ENCODE measurements at places on chromosomes 6 and 20.

GRCh38 chr6:111626441-111626840 lies 20.8 kb upstream of the TRAF3IP2 start:
- DNase-seq: no peak

- DNase-seq: no peak
Measured at GRCh38 chr6:32837651-32838113, 857 bp downstream of the TAP2 start.

DNA sequence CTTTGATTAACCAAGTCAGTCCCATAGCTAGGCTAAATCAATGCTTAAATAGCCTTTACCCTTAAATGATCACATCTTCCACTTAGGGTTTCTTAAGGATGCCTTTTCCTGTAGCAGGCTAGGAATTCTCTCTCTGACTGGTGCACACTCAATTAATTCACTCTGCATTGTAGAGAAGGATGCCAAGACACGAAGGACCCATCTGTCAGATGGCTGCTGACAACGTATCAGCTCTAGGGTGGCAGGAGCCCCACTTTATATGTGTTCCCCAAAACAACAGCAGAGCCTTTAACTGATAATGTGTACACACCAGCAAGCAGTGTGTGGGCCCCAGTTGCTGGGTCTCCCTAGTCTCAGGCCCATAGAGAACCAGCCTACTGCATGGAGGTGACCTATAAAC lies 13.3 kb downstream of the GNAS start:
- DNase-seq: no peak

- no peak for DNase-seq
Measured at GRCh38 chr6:46059608-46060007, 43.9 kb upstream of the CLIC5 start.

DNA sequence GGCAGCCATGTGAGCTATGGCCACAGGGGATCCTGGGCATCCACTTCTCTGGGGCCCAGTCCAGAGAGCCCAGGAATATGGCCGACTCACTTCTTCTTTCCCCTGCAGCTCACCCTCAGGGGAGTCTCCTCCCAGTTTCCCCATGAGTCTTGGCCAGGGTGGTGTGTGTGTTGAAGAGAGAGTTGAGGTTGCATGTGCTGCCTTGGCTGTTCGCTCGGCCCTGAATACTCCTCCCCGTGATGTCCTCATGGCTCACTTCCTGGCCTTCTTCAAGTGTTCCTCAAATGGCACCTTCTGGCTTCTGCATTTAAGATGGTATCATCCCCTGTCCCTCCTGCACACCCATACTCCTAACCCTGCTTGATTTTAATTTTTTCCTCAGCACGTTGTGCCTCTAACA lies 3.2 kb upstream of the TREML1 start:
- DNase-seq: no peak

DNA sequence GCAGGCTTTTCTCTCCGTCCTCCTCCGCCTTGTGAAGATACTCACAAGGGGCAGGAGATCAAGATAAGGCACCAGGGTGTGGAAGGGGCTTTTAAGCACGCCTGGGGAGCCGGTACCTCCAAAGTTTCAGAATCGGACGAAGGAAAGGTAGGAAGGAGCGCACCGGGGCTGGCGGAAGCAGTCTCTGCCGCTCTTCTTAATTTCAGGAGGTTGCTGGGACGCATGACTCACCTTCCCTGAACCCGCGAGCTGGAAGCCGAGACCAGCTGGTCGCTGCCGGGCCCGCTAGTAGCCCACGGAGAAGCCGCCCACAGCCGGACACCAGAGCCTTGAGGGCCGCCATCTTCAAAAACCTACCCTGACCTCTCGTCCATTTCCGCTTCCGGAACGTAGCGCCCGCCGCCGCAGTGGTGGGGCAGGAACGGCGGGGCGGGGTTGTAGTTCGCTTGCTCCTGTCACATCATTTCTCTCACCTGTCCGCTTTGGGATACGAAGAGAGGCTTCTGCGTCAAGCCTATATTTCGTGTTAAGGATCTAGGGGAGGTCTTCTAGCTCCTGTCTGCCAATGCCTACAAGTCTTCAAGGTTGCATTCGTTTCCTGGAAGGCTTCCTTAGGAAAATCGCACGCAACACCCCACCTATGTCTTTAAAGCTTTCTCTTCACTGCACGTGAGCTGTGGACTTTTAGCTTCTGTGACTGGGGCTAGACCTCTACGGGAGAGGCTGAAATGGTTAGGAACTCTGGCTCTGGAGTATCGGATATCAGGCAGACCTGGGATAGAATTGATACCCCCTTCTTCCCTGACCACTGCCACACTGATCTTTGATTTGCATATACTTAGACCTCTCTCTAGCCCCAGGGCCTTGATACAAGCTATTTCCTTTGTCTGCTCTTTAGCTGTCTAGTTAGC lies at the start of gene MRPS18A:
MRPS18A (minus strand) TSS at position 355 of the 911 bp plus-strand sequence; CDS start at position 343, 12 bp downstream.
- DNase-seq: no peak

DNA sequence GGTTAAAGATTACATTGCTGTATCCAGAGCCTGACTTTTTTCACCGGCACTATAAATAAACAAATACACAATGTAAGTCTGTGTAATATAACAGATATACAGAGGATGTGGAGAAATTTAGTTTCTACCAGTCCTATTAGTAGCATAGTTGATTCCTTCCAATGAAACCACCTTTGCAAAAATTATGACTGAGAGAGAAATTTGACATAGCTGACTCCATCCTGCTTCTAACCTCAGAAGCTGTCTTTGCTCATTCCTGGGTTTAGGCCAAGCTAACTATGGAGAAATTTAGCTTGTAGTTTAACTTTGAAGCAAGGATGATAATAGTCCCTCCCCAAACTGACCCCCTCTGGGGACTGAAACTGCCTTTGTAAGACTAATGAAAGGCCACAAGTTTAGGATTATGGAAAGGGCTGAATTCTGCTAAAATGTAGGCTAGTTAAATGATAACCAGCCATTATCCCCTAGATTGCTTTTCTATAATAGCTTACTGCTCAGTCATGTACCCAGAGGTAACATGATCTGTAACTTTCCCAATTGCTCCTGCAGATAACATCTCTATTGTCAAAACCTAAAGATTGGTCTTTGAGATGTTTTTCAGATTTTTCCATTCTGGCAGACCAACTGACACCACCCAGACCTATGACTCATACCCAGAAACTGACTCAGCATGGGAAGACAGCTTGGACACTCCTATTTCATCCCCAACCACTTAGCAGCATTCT lies 172.8 kb upstream of the ARG1 start:
- peak; percentile 34 for DNase-seq

DNA sequence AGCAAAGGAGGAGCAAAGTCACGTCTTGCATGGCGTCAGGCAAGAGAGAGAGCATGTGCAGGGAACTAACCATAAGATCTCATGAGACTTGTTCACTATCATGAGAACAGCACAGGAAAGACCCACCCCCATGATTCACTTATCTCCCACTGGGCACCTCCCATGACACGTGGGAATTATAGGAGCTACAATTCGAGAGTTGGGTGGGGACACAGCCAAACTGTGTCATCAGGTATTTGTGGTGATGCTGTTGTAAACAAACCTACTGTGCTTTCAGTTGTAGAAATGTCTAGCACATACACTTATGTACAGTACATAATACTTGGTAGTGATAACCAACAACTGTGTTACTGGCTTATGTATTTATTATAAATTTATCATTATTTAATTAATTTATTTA lies 128.3 kb downstream of the UTRN start:
- no peak for DNase-seq

DNA sequence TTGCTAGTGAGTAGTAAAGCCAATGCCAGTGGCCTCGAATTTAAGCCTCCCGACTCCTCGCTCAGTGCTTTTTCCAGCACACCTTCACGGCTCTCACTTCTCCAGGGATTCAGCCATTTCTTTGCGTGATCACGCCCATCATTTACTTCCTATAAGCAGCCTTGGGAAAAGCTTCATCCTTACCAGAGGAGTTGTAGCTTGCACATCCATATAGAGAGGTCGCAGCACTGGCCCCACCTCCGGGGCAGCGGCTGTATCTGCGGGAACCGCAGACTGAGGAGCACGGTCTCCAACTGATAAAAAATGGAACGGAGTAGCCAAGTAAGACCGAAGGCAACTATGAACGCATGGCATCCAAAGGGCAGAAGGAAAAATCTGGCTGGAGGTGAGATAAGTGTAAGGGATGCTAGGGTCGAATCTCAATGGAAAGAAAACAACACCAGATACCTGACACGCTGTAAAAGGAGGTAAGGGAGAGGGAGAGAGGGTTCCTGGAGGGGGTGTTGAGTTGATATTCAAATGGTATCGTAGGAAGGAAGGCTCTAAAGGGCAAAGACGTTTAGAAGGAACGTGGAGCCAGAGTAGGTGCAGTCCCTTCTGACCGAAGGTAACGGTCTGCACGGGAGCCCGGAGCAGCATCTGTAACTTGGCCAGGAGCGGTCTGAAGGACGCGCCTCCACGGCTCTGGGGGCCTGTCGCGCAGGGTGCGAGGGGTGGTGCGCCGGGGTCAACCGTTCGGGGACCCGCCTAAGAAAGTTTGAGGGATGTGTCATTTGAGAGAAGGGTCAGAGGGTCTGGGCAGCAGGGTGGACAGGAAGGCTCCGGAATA lies 640 bp downstream of the NFS1 start:
- no peak for DNase-seq

GRCh38 chr20:46235077-46235476 lies 73.2 kb downstream of the CDH22 start:
- DNase-seq: no peak

DNA sequence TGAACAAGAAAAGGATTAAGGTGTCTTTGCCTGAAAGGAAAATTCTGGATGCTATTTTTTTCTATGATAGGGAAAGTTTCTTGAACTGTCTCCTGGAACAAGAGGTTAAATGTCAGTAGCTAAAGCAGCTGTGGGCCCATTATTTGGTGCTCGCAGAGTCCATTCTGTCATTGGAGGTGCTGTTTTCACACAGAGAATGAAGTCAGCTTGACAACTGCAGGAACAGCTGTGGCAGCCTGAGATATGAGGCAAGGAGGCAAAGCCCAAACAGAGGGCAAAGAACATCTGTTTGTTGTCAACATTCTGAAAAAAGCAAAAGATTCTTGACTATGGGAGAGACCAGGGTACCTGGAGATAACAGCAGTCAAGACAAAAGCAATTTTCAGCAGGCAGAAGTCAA lies 548.2 kb downstream of the KIF16B start:
- DNase-seq: no peak

DNA sequence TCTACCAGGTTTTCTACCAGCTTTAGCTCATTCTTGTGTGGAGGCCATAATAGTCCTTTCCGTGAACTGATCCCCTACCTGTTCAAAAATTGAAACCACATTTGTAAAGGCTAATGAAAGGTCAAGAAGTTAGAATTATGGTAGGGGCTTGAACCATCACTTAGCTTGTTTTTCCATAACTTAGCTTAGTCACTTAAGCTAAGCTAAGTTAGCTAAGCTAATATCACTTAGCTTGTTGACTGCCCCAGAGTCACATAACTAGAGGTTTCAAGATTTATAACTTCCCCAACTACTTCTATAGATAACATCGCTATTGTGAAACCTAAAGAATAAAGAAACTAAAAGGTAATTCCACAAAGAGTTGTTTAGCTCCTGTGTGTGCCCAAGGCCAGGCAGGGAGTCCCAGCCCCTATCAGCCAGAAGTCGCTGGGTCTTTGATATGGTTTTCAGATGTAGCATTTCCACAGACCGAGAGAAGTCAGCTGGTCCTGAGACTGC lies 131.8 kb downstream of the VEGFA start:
- no peak for DNase-seq

DNA sequence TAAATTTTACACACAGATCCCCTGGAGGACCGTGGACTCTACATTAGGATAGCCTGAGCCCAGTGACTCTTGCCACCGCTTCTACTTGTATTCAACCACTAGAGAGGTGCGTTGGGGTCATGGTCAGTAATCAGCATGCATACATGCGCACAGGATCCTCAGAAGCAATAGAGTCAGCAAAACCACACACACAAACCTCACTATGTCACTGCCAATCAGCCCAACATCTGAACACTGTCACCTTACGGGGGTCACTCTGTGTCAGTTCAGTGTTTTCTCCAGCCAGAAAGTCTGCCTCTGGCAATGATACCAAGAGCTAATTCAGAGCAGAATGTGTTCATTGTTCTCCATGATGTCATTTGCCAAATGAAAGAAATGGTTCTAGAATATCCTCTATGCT lies 225.3 kb downstream of the KHDC1L start:
- DNase-seq: no peak

DNA sequence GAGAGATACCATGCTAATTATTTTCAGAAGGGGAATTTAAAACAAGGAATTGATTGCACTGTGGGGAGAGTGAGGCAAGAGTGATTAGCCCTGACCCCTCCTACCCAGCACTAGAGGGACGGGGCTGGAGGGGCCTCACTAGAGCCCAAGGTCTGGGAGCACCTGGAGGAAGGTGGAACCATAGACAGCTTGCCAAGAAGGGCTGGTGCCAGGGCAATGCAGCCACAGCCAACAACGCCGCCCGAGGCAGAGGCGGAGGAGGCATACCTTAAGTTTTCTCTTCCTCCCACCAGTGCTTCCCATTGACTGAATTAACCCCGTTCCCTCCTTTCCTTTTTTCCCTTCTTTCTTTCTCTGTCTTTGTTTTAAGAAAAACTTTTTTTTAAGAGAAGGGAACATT lies 40.0 kb downstream of the IYD start:
- DNase-seq: no peak

DNA sequence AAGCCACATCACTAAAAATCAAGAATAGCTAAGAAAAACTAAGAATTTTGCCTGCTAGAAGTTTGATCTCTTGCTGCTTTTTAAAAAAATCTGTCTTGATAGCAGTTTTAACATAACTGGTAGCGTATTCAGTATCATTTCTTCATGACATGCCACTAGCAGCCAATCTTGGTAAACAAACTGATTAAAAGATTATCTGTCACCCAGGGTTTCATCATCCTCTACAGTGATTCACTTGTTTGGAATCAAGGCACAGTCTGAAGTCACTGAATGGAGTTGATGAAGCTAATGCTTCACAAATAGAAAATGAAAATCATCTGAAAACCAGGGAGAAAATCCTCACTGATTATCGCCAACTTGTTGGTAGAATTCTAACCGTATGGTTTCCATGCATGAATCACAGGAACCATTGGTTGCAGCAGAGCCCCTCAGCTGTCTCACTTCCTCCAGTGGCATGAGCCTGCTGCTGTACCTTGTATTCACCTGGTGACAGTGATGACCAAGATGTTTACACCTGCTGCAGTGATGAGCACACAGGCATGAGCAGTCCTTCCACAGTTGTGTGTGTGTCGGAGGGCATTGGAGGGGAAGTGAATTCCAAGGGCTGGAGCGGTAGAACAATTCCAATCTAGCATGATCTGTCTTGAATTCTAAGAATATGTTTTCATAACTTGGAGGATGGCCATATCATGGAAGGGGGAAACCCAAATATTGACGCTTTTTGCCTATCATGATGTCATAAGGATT lies 275.0 kb downstream of the KHDC1L start:
- no peak for DNase-seq

- DNase-seq: no peak
Measured at GRCh38 chr6:135505648-135506047, 8.1 kb upstream of the AHI1 start.

Data from AG04449 (cell line).